ENCODE measurements at places on chromosomes 12 and 14.

- DNase-seq = no peak
Measured at GRCh38 chr12:99154216-99154982, 493.2 kb upstream of the GARIN6 start.

- no peak for DNase-seq
Measured at GRCh38 chr12:80925983-80926382, 11.8 kb downstream of the LIN7A start.

DNA sequence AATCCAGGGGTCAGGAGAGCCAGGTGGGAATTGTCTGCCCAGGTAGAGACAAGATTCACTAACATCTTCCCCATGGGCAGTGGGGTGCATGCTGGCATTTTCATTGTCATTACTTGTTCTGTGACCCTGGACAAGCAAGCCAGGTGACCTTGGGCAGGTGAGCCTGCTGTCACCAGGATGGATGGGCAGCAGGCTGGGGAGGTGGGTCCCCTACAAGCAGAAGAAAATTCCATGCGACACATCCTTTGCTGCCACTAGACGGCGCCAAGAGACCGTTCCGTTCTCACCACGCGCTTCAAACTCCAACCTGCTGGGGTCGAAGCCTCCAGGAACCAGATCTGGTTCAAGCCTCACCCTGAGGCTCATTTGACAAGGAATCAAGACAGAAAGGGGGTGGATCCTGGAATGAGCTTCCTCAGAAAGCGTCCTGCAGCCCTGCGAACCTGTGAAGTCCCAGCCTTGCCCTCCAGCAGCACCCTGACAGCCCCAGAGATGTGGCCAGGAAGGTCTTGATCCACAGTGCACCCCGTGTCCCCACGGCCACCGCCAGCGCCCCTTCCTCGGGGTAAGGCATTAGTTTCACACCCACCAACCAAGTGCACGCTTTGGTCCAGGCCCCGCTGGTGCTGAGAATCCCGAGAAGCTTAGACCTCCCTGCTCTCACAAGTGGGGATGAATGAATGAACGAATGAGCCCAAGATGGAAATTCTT is 3.2 kb upstream of the DYNC1H1 start:
- DNase-seq = peak; percentile 86

GRCh38 chr12:15206831-15207389 is 14.3 kb downstream of the RERG start:
- DNase-seq = no peak

- no peak for DNase-seq
Measured at GRCh38 chr12:85759091-85759490, 77.1 kb downstream of the RASSF9 start.

DNA sequence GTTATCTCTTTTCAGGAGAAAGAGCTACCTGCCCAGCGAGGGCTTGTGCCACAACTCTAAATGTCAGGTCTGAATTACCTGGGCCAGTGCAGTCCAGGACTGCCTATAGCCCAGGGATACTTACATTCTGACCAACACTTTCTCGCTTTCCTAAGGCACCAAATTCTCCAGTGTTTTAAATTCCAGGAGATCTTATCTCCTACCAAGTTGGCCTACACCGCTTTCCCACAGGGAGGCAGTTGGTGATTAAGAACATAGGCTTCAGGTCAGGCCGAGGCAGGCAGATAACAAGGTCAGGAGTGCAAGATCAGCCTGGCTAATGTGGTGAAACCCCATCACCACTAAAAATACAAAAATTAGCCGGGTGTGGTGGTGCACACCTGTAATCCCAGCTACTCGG is 41.1 kb downstream of the RPS29 start:
- no peak for DNase-seq

- DNase-seq = no peak
Measured at GRCh38 chr14:64763801-64764621, 59.8 kb downstream of the PLEKHG3 start.

GRCh38 chr12:62697893-62698292 is 231.3 kb downstream of the MON2 start:
- DNase-seq = no peak

Measured in activated CD4-positive, alpha-beta T cell treated with anti-CD3 and anti-CD28 coated beads, Interleukin-2, Interleukin-6, amounts not matched to agents 100 ng/mL and 50 ng/mL, durations not matched to agents 16 hours and 8 hours (primary cell).